HT1080 (cell line): ENCODE measurements at places on chromosomes 6 and 20. TPM values are rescaled to one million over a fixed set of nuclear protein-coding genes. Genes with fewer than 3 reads are reported as not detected.
A peak's percentile ranks its signal among the peaks of the same experiment; 100 is the strongest.

NANP gene
- total RNA-seq: 7.0 and 7.7 TPM in 2 replicates

SNAI1 gene
- 2.1 and 3.2 TPM in 2 replicates for total RNA-seq

GRM1 gene
- 0.03 TPM in 1 of 2 replicates, not detected in the other for total RNA-seq

MAN1A1 gene
- 17.5 and 20.3 TPM in 2 replicates for total RNA-seq

PTPRT gene
- not detected in 2 replicates for total RNA-seq

SLC17A3 gene
- not detected in 2 replicates for total RNA-seq

PPP1R3G gene
- total RNA-seq: 0.13 TPM in 1 of 2 replicates, not detected in the other

RNF39 gene
- total RNA-seq: 0.06 TPM in 1 of 2 replicates, not detected in the other

COX4I2 gene
- total RNA-seq: not detected in 2 replicates

SALL4 gene
- not detected in 2 replicates for total RNA-seq

NKX2-4 gene
- total RNA-seq: 1.8 and 3.1 TPM in 2 replicates

GRCh38 chr6:144989319-144990107 lies 704.4 kb downstream of the UTRN start:
- DNase-seq: no peak

DNA sequence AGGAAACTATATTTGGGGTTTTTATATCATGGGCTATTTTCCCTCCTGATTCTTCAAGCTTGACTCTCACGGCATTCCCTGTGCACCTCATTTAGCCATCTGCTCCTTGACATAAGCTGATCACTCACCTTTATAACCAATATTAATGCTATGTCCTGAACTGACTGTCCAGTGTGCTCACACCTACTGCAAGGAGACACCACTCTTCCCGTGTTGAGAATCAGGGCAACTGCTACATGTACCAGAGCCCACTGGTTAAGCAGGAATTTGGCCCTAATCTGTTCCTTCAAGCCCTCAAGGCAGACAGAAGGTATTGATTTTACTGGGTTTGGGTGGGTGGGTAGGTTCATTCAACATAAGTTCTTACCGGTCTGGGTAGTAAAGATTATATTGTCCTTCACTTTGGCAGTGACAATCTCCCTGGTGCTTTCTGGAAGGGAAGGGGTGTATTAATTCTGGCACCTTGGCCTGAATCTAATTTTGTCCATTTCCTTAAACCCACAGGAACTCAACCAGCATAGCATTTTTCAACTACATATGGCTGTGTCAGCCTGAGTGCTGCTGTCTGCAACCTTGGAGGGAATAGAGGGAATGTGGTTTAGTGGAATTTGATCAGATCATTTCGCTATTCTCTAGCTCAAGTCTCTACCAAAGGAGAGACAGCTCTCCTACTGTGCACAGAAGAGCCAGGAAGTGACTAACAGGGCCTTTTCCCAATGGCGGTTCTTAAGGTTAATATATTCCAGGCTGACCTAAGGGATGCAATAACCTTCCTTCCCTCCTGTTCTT lies 293.2 kb downstream of the BTBD9 start:
- peak; percentile 95 for DNase-seq

- DNase-seq: no peak
Observed at GRCh38 chr20:62895539-62895938, 30.8 kb downstream of the DIDO1 start.

DNA sequence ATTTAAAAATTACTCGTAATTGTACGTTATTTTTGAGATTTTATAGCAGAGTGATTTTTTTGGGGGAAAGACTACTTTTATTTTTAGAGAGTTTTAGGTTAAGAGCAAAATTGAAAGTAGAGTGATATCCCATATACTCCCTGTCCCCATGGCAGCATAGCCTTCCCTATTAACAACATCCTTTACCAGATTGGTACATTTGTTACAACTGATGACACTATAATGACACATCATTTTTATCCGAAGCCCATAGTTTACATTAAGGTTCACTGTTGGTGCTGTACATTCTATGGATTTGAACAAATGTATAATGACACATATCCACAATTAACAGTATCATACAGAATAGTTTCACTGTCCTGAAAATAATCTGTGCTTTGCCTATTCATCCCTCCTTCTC lies 1126.4 kb upstream of the CITED2 start:
- no peak for DNase-seq

DNA sequence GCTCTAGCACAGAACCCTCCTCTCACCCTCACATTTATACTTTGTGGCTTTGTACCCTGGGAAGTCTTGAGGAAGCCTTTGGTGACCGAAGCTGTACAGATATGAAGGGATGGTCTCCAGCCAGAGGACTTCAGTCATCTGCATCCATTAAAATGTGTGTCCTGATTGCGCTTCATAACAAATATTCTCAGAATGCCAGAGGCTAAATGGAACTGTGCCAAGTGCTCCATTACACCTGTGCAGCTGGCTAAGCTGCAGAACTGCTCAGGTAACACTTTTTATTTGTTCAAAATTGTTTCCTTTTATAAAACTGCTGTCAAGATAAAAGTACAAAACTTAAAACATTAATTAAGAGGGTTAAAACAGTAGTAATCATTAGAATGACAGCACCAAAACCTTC lies 22.3 kb downstream of the TPBG start:
- no peak for DNase-seq

DNA sequence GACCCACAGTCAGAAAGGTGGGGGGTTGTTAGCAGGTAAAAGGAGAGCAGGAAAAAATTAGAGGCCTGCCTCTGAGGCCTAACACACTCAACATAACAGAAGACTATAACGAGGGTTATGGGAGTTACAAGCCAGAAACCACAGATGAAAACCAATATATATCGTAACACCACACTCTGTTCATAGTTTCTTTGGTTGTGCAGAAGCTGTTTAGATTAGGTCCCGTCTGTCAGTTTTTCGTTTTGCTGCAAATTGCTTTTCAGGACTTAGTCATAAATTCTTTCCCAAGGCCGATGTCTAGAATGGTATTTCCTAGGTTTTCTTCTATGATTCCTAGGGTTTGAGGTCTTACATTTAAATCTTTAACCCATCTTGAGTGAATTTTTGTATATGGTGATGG lies 3.7 kb upstream of the MAP3K5 start:
- DNase-seq: no peak

GRCh38 chr20:51354191-51354768 lies 188.2 kb downstream of the NFATC2 start:
- peak; percentile 59 for DNase-seq

- no peak for DNase-seq
Observed at GRCh38 chr6:17656644-17657043, 50.1 kb downstream of the NUP153 start.

DNA sequence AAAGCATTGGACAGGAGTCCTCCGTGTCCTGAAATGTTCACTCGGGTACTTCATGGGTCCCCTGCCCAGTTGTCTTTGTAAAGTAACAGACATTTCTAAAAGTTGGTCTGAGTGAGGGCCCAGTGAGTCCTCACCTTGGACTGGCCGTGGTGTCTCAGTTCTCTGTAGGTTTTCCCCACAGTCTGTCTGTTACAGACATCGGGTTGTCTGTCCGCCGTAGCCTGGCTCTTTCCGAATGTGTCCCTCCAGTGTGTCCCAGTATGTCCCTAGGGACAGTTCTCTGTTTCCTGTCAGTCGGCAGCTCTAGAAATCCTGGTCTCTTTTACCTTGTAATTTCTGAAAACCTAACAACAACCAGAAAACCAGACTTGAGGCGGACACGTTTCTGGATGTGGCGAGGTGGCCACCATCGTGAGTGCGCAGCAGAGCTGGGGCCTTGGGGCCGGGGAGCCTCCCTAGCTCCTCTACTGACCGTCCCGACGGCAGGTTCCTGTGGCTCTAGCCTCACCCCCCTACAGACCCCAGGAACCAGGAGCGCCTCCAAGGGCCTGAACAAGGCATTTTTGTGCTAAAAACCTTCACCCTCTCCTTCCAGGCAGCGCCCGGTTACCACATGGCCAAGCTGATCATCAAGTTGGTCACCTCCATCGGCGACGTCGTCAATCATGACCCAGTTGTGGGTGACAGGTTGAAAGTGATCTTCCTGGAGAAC lies 42.2 kb downstream of the PYGB start:
- no peak for DNase-seq

DNA sequence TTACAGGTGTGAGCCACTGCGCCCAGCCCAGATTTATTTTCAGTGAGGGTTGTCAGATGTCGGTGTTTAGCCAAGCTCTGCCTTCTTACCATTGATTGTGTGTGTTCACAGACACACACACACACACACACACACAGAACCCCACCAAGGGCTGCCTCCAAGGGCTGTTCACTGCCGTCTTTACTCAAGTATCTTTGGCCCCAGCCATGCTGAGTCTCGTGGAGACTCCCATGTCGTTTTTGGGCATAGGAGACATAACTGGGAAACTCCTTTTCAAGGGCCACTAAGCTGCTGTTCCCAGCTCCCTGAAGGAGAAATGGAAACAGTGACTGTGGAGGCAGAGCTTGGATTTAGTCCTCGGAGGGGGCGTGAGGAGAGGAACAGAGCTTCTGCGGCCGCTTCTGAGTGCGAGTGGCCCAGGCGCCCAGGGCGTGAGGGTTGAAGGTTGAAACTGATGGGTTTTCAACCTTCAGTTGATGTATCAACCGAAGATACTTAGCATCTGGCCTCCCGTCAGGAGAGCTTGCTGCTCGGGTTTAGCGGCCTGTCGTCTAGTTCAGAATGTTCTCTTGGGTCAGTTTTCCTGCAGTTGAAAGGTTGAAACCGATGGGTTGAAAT lies 243.6 kb downstream of the TTLL2 start:
- no peak for DNase-seq

DNA sequence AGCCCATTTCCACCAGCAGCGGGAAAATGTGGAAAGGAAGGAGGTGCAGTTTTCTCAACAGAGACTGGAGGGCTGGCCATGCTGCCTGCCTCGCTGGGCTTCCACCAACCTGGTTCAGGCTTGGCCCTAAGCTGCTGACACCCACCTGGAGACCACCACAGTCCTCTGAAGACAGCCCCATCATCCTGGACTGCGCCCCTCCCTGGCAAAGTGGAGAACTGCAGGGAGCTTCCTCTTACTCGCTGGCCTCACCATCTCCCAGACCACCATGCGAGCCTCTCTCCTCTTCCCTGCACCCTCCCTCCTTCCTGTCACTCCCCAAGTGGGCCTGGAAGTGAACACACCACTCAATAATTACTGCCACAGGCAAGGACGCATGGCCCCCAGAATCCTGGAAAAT lies 71.5 kb downstream of the PSMG4 start:
- no peak for DNase-seq

DNA sequence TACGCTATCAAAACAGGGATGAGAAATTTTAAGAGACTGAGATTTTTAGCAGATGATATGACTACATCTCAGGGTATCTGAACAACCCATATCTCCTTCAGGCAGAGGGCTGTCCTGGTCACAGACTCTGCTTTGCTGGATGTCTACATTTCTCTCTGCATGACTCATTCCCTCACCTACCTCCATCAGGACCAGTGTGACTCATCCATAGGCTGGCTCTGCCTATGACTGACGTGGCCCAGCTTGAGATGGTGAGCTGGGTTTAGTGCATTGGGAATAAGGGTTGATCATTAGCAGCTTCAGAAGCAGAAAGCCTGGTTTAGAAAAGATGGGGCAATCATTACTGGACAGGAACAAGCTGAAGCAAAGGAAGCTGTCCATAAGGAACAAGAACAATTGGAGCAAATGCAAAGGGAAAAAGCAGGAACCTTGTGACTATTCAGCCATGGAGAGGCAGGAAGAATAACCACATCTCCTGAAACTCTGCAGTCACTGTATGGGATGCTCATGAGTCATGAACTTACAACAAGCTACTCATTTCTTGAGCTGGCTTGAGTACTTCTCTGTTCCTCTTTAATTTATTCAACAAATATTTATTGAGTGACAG lies 86.4 kb upstream of the CBLN4 start:
- DNase-seq: peak; percentile 49

GRCh38 chr6:158027590-158028285 lies 46.1 kb downstream of the SYNJ2 start:
- no peak for DNase-seq

DNA sequence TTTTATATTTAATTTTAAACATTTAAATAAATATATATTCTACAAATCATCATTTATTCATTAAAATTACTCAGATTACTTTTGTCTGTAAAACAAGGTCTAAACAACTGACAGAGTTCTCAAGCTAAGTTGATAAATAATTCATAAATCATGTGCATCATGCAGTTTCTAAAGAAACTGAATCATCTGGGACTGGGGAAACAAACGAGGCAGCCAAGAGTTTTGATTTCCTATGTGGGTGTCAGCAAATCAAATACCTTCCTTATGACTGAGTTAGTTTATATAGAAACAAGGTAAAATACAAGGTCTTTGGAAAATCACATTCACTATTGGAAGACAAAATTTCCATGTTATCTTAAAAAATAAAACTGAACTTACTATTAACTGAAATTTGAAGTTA lies 149.9 kb upstream of the BEND6 start:
- DNase-seq: peak; percentile 19

DNA sequence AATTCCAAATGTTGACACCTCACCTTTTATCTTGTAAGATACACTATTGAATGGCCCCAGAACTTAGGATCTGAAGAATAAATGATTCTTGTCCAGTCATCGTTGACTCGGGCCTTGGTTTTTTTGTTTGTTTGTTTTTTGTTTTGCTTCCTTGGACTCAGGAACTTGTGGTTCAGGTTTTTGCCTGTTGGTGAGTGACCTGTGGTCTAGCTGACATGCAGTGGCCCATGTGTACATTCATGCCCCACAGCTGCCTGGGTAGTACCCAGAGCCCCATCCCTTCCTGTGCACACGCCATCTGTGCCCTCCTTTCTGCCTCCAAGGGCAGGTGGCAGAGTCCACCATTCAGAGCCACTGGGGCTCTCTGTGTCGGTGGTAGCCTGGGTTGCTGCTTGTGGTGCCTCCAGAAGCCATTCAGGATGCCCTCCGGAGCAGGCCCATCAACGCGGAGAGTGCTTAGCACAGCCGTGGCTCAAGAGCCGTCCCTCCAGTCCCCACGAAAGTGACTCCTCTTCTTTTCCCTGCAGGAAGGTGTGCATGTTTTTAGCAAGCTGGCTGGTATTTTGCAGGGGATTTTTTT lies 85.9 kb downstream of the SYNJ2 start:
- no peak for DNase-seq

- DNase-seq: peak; percentile 81
Observed at GRCh38 chr20:5945963-5946362, 4.4 kb downstream of the TRMT6 start.

DNA sequence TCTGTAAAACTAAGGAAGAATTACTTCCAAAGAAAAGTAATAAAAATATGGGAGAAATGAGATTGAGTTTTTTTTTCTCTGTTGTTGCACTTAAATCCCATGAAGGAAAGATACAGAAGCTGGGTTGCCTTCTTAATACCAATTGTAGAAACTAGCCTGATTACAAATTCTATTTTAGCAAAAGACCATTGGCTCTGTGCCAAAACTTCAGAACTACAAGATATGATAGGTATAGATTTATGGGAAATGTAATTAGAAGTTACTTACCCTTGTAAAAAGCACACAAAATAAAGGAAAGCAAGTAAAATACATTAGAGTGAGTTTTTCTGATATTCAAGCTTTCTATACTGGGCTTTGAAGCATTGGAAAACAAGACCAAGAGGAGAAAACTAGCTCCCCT lies 73.5 kb upstream of the SCGN start:
- no peak for DNase-seq

DNA sequence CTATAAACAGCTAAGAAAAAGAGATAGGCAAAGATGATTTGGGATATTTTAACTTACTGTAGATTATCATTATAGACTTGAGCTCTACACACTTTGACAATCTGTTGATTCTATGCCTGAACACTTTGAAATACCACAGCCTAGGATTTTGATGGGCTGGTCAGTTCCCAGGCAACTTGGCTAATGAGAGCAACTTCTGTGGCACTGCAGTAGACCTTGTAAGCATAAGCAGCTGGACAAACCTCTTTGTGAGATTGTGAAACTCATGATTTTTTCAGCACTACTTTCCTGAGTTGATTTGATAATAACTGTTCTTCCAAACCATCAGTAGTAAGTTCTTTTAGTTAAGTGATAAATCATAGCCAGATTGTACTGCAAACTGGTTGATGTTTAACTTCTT lies 27.1 kb upstream of the ELOVL5 start:
- no peak for DNase-seq

- no peak for DNase-seq
Observed at GRCh38 chr20:58012731-58013510, 215.5 kb downstream of the ANKRD60 start.
